Mesothelial cell of epicardium (in vitro differentiated cells): ENCODE measurements at places on chromosomes 6 and 20. TPM values are rescaled to one million over a fixed set of nuclear protein-coding genes. Genes with fewer than 3 reads are reported as not detected.

- no peak overlapping the region for H3K4me3 ChIP-seq
- no peak for DNase-seq
- no peak overlapping the region for H3K27ac ChIP-seq
- H3K4me1 ChIP-seq, result no peaks in the 10 kb centered on the region
- no peaks in the 10 kb centered on the region for H3K36me3 ChIP-seq
These were observed 27.4 kb upstream of the NOP56 start for GRCh38 chr20:2625062-2625461.

DNA sequence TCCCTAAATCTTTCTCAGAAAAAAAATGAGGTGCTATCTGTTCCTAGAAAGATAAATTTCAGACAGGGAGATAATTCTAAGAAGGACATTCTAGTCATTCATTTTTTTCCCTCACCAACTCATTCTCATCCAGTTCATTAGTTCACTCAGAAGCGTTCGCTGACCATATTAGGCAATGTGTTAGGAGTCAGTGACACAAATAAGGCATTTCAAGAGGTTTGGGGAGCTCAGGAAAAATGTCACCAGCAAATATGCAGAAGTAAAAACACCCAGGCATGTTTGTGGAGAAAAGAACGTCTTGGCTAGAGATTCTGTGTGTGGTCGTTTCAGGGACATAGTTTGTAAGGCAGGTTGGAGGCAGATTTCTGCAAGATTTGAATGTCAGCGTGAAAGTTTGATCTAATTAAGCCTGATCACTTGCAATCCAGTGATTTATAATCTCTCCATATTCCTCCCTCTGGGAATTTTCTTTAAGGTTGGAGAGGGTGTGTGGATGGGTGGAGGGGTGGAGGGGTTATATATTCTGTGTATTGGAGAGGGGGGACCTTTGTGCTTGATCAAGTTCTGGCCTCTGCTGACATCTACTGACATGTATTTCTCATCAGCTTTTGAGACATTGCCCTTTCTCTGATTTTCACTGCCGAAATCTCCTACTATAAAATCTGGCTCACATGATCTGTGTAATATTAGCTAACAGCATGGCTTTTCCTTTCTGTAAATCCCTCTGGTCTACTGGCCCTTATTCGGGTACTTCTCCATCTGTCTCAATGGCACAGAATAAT, 3.6 kb downstream of the MYCT1 start:
- H3K27ac ChIP-seq, result peak overlapping the region; percentile 44
- peaks cover 13% of the 10 kb centered on the region for H3K4me1 ChIP-seq
- no peak overlapping the region for H3K4me3 ChIP-seq
- H3K36me3 ChIP-seq, result no peaks in the 10 kb centered on the region
- H3K27me3 ChIP-seq, result no peaks in the 10 kb centered on the region

DNA sequence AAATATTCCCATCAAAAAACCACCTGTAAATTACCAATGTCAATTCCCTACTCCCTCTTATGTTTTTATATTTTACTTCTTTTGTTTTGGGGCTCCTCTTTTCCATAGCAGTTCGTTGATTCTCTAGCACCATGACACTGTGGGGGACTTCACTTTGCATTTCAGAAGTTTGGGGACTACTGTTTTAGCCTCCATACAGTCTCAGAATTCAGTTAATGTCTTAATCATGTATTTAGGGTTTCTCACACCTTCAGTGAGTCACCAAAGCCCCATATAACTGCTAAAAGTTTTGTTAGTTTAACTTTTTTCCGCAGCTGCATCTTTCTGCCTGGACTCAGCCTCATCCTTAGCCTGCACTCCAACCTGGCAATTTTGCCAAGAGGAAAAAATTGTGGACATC, 20.7 kb upstream of the AIG1 start:
- no peak overlapping the region for H3K27ac ChIP-seq
- no peak overlapping the region for H3K4me3 ChIP-seq
- no peaks in the 10 kb centered on the region for H3K36me3 ChIP-seq
- no peaks in the 10 kb centered on the region for H3K4me1 ChIP-seq
- DNase-seq, result no peak
- H3K27me3 ChIP-seq, result peaks cover 7% of the 10 kb centered on the region

GRCh38 chr20:23193801-23194384, 107.8 kb upstream of the CD93 start:
- no peaks in the 10 kb centered on the region for H3K4me1 ChIP-seq
- no peak overlapping the region for H3K4me3 ChIP-seq
- H3K27me3 ChIP-seq, result peaks cover 35% of the 10 kb centered on the region
- no peak for DNase-seq
- no peaks in the 10 kb centered on the region for H3K36me3 ChIP-seq

DNA sequence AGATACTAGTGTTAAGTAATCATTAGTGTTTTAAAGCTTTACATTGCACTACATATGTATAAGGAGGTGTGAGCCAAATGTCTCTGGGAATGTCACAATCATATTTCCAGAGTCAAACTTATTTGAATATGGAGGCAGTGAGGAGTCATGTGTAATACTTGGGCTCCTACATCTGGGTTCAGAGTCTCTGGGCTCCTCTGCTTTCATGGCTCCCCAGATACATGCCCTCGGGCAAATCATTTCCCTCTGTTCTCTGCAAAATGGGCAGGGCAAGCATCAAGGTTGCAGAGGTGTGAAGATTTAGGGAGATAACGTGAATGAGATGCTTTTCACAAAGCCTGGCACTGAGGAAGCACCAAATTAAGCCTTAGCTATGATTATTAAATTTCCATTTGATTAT, 138.3 kb upstream of the SGK1 start:
- no peaks in the 10 kb centered on the region for H3K36me3 ChIP-seq
- H3K4me1 ChIP-seq, result peaks cover 30% of the 10 kb centered on the region
- no peak overlapping the region for H3K4me3 ChIP-seq
- H3K27ac ChIP-seq, result no peak overlapping the region
- DNase-seq, result no peak
- H3K27me3 ChIP-seq, result no peaks in the 10 kb centered on the region

DNA sequence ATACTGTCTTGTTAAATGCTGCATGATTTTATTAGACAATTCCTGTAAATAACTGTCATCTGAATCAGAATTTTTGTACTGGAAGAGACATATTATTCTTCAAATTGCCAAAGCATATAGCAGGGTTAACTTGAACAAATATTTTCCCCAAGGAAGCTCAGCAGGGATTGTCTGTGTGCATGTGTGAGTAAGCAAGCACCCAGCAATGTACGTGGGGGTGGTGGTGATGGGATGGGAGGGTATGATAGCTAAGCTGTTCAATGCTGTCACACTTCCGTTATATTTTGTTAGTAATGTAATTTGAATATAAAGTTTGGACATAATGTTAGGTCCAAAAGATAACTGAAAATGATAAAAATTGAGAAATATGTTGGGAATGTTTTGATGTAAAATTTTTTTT, 118.1 kb downstream of the MYB start:
- DNase-seq, result no peak
- H3K4me1 ChIP-seq, result peaks cover 7% of the 10 kb centered on the region
- H3K27ac ChIP-seq, result no peak overlapping the region
- no peaks in the 10 kb centered on the region for H3K27me3 ChIP-seq
- H3K36me3 ChIP-seq, result peaks cover 14% of the 10 kb centered on the region

DNA sequence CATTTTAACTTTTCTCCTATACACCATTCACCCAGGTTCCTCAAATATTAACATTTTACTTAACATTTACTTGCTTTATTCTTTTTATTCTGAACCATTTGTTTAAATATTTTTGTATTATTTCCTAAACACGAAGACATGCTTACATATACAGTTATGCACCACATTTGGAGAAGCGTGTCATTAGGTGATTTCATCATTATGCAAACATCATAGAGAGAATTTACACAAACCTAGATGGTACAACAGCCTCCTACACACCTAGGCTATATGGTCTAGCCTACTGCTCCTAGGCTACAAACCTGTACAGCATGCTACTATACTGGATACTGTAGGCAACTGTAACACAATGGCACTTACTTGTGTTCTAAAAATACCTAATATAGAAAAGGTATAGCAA, 6.6 kb downstream of the TDP2 start:
- no peak overlapping the region for H3K27ac ChIP-seq
- no peak for DNase-seq
- H3K36me3 ChIP-seq, result peaks cover 28% of the 10 kb centered on the region
- H3K4me3 ChIP-seq, result no peak overlapping the region
- H3K27me3 ChIP-seq, result no peaks in the 10 kb centered on the region
- H3K4me1 ChIP-seq, result peaks cover 7% of the 10 kb centered on the region

- DNase-seq, result no peak
- H3K4me1 ChIP-seq, result peaks cover 30% of the 10 kb centered on the region
- peaks cover 1% of the 10 kb centered on the region for H3K27me3 ChIP-seq
- no peaks in the 10 kb centered on the region for H3K36me3 ChIP-seq
- peak overlapping the region; percentile 93 for H3K27ac ChIP-seq
- H3K4me3 ChIP-seq, result no peak overlapping the region
These were observed 14.5 kb downstream of the OR2B2 start for GRCh38 chr6:27897580-27898206.

GRCh38 chr6:54907355-54907754, 60.8 kb downstream of the FAM83B start:
- no peaks in the 10 kb centered on the region for H3K27me3 ChIP-seq
- H3K4me3 ChIP-seq, result no peak overlapping the region
- DNase-seq, result no peak
- H3K4me1 ChIP-seq, result peaks cover 35% of the 10 kb centered on the region
- H3K36me3 ChIP-seq, result no peaks in the 10 kb centered on the region

DNA sequence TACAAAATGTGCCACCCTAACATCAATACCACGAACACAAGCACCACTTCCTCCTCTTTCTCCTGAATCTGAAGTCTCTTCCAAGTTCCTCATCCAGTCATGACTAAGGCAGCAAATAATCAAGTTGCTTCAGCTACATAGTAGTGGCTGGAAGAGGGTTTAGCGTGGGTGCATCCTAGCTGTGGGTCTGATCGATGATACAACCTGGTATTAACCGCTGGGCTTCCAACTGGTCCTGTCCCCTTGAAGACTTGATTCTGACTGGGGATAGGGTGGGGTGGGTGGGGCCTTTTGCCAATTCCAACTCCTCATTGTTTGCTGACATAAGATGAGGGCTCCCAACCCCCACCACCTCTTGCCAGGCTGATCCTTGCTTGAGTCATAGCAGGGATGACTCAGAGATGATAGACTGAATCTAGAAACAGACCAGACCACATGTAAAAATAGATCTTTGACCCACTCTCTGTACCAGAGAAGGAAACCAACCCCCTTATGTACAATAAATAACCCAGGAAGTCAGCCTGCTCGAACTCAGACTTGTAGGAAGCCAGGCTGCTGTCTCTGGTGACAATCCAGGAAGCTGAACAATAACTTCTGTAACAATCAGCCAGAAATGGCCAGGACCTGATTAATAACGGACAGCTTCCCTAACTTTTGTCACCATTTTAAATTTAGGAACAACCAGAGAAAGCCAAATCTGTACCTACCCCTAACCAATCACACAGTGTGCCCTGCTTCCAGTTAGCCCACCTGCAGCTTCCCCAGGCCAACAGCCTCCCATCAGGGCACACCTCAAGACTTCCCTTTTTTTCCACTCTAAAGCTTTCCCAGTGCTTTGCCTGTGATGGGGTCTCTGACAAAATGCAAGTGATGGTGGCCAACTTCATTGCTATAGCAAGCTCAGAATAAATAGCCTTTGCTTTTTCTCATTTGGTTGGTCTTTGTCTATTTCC, 68.9 kb upstream of the FAM184A start:
- H3K36me3 ChIP-seq, result no peaks in the 10 kb centered on the region
- peaks cover 2% of the 10 kb centered on the region for H3K27me3 ChIP-seq
- H3K4me1 ChIP-seq, result peaks cover 18% of the 10 kb centered on the region
- no peak for DNase-seq
- no peak overlapping the region for H3K27ac ChIP-seq

GRCh38 chr6:143146186-143146851, 85.6 kb downstream of the AIG1 start:
- H3K4me1 ChIP-seq, result no peaks in the 10 kb centered on the region
- H3K4me3 ChIP-seq, result no peak overlapping the region
- no peak overlapping the region for H3K27ac ChIP-seq

- no peaks in the 10 kb centered on the region for H3K27me3 ChIP-seq
- no peak overlapping the region for H3K4me3 ChIP-seq
- H3K36me3 ChIP-seq, result no peaks in the 10 kb centered on the region
- H3K4me1 ChIP-seq, result peaks cover 11% of the 10 kb centered on the region
- no peak for DNase-seq
These were observed 341.1 kb downstream of the NRN1 start for GRCh38 chr6:5665667-5666066.

GRCh38 chr6:26240157-26241032, 124.6 kb upstream of the BTN3A2 start:
- H3K27me3 ChIP-seq, result no peaks in the 10 kb centered on the region
- H3K36me3 ChIP-seq, result no peaks in the 10 kb centered on the region
- no peak for DNase-seq
- H3K4me1 ChIP-seq, result peaks cover 3% of the 10 kb centered on the region
- no peak overlapping the region for H3K4me3 ChIP-seq
- H3K27ac ChIP-seq, result no peak overlapping the region

DNA sequence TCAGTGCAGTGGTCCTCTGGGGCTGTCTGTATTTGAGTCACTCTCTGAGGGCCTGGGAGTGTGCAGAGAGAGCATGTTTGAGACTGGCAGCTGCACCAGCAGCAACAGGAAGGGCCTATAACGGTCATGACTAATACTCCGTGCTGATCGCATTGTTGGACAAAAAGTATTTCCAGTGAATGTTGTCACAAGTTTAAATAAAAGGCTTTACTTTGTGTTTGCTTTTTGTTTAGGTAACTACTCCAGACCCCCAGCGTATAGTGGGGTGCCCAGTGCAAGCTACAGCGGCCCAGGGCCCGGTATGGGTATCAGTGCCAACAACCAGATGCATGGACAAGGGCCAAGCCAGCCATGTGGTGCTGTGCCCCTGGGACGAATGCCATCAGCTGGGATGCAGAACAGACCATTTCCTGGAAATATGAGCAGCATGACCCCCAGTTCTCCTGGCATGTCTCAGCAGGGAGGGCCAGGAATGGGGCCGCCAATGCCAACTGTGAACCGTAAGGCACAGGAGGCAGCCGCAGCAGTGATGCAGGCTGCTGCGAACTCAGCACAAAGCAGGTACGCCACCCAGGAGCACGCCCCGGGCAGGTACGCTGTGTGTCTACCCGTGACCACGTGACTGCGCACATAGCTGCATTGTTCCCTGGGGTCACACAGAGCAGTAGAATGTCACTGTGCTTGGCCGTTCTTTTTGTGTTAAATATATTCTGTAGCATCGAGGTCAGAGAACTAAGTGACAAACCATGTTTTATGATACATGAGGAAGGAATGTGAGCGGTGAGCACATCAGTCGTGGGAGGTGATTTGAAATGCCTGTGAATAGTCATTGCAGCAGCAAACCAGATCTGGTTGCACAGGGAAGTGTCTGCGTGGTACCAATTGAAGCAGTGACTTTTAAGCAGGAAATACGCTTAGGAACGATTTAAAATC, 174.7 kb downstream of the TMEM242 start:
- peak overlapping the region; percentile 89 for H3K27ac ChIP-seq
- peaks cover 9% of the 10 kb centered on the region for H3K36me3 ChIP-seq
- DNase-seq, result no peak
- H3K4me3 ChIP-seq, result peak overlapping the region; percentile 60
- H3K27me3 ChIP-seq, result no peaks in the 10 kb centered on the region

The PI3 gene
- not detected in 3 replicates for total RNA-seq

The LIN28B gene
- 18.1 to 19.7 TPM (median 19.3 TPM) in 3 replicates for total RNA-seq

The C6orf47 gene
- 19.0 to 19.3 TPM (median 19.2 TPM) in 3 replicates for total RNA-seq

The TFAP2B gene
- 4.9 to 6.8 TPM (median 5.0 TPM) in 3 replicates for total RNA-seq

The MUC21 gene
- not detected in 3 replicates for total RNA-seq

The GRM1 gene
- total RNA-seq, result 0.11 to 0.16 TPM in 2 of 3 replicates, not detected in the other

The SLC26A8 gene
- 0.27 to 0.38 TPM (median 0.29 TPM) in 3 replicates for total RNA-seq
